Right cardiac atrium (tissue), 5 donors: ENCODE measurements at places on chromosomes 3 and 15.
A peak's percentile ranks its signal among the peaks of the same experiment; 100 is the strongest.

- no peak for DNase-seq
Measured at GRCh38 chr3:187810021-187810446, 64.8 kb upstream of the BCL6 start.

- no peak for DNase-seq
Measured at GRCh38 chr3:78494851-78495250, 1272.9 kb downstream of the ROBO1 start.

- no peak for DNase-seq
Measured at GRCh38 chr3:193665370-193665989, 72.5 kb downstream of the OPA1 start.

DNA sequence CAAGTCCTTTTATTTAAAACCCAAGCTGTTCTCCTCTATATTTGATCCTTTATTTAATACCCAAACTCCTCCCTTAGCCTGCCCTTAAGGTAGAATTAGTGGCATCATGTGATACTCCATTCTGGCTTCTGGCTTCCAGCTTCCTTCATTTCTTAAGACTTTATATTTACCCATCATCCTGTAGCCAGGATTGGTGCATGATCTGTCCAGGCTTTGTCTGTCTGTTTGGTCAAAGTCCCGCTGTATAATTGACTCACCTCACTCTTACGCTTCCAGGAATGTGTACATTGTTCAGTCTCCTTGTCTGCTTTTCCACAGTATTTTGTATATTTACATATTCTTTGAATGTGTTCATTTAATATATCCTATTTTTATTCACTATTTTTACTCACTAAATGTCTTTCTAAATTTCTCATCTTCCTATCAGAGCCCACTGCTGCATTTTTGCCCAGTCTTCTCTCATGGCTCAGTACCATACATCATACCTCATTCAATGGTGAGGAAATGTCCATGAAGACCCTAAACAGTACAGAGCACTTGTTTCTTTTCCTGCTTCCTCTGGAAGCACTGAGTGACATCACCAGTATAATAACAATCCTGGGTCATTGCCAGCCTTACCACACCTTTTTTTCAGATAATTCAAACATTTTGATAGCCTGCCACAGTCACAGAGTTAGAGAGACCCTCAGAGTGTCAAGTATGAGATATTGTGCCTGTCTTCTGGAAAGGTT is 31.5 kb downstream of the TMEM108 start:
- DNase-seq = no peak

- no peak for DNase-seq
Measured at GRCh38 chr3:101084404-101084803, 91.2 kb upstream of the ABI3BP start.

DNA sequence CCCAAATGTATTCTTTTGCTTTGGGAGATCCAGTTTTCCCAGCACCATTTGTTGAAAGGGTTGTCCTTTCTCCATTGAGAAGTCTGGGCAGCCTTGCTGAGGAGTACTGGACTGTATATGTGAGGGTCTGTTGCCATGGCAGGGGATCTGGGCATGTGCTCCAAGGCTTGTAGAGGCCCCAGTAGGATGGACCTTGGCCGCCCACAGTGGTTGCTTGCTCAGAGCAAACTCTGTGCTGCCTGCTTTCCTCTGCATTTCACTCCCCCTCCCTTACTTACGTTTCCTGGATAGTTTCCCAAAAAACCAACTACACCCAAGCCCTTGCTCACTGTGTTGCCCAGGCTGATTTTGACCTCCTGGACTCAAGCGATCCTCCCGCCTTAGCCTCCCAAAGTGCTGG is 97.2 kb upstream of the PRR23E start:
- DNase-seq = no peak

GRCh38 chr15:38024293-38025091 is 90.1 kb downstream of the TMCO5A start:
- no peak for DNase-seq

DNA sequence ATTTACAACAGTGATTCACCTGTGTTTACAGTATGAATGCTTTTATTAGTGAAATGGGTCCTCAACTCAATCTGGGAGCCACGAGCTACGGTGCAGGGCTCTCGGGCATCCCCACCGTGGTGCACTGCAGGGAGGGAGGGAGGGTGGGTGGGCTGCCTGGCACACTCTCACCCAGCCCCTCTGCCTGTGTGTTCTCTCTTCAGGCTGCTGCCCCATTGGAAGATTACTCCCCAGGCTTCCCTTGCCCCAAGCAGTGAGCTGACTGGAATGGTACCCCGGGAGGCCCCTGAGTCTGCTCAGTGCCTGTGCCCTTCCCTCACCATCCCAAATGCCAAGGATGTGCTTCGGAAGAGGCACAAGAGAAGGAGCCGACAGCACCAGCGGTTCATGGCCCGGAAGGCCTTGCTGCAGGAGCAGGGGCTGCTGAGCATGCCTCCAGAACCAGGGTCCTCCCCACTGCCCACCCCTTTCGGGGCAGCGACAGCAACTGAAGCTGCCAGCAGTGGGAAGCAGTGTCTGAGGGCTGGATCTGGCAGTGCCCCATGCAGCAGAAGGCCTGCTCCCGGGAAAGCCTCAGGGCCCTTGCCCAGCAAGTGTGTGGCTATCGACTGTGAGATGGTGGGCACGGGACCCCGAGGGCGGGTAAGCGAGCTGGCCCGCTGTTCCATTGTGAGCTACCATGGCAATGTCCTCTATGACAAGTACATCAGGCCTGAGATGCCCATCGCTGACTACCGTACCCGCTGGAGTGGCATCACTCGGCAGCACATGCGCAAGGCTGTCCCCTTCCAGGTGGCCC is 5.0 kb downstream of the AEN start:
- DNase-seq = no peak

DNA sequence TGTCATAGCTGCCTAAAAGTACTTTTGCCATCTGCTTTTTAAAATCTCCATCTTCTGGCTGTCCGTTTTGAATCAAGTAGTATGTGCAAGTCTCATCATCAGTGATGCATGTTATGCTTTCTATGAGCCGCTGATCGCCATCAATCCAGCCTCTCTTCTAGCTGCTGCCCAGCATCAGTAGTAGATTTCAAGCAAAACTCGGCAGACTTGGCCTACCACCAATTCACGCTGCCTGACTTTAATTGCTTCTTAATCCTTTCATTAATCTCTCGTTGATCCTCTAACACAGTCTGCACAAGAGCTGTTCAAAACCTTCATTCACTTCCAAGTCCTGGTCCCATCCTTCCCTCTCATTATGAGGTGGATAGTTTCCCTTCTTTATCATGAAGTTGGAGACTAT is 104.9 kb downstream of the NSUN3 start:
- DNase-seq = no peak

DNA sequence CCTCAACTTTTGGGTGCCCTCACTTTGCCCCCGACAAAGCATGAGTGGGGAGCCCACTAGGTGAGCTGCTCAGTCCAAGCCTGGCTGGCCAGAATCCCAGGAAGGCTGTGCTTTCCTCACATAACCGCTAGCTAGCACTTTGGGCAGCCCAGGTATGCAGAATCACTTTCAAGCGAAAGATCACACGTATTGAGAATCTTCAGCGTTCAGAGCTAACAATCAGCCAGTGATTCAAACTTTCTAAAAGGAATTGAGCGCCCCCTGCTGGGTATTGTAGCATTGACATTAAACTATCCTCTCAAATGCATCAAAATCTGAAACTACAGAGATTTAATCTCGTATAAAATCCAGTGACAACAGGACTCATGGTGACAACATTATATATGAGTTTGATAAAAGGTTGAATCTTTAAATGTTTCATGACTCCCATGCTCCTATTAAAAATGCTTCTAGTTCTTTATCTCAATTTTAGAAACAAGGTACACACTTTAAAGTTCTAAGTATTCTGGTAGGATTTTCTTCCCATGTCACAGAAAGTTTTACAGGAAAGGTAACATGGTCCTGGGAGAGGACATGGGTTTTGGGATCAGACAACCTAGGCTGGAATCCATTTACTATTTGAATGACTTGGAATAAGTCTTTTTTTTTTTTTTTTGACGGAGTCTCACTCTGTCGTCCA is 11.8 kb downstream of the ANAPC13 start:
- DNase-seq = peak; percentile 83

GRCh38 chr3:87186608-87187159 is 40.4 kb upstream of the CHMP2B start:
- no peak for DNase-seq

- no peak for DNase-seq
Measured at GRCh38 chr3:123853686-123854372, 30.3 kb downstream of the MYLK start.

GRCh38 chr3:54900838-54901591 is 26.8 kb downstream of the LRTM1 start:
- DNase-seq = no peak

- no peak for DNase-seq
Measured at GRCh38 chr3:50157827-50158529, 2.9 kb downstream of the SEMA3F start.

DNA sequence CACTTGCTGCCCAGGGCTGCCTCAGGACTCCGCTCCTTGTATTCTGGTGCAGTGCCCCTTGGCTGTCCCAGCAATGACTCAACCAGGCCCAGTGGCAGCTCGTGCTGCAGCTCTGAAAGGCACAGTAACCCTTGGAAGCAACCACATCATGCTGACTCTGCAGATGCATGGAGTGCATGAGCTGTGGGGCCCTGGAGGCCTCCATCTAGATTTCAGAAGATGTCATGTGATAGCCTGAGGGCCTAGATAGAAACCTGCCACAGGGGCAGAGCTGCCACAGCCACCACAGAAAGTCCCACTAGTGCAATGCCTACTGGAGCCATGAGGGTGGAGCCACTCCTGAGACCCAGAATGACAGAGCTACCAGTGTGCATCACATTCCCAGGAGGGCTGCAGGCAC is 117.1 kb upstream of the SMAD3 start:
- DNase-seq = no peak

DNA sequence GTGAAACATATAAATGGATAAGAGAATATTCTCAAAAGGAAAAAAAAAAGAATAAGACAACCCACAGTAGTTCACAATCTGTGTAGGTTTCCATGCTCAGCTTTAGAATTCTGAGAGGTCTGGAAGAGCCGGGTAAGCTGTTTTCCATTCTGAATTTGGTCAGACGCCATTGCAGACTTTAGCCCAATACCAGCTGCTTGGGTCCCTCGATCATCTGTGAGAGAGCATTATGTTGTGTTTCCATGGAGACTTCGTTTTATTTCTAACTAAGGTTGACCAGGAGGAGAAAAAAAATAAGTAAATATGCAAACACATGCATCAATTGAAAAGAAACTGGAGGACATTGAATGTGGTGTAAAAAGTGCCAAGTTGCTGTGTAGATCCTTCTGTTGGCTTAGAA is 25.5 kb downstream of the KCNAB1 start:
- no peak for DNase-seq

DNA sequence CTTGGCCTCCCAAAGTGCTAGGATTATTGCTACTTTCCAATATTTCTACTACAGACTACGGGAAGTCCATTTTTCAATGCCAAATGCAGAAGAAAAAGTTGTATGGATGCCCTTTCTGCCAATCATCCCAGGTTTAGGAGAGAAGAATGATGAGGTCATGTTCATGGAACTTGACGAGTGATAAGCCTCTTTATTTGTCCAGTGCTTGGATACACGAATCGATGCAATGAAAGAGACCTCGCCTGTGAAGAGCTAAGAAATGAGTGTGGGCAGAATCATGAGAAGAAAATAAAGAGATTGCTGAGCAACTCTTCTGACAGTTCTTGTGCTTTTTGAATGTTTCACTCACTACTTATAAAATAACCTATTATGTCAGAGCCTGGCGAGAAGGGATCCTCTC is 996 bp upstream of the SLC28A1 start:
- DNase-seq = no peak

GRCh38 chr3:41697702-41698101 is 264.2 kb downstream of the ULK4 start:
- DNase-seq = no peak

- DNase-seq = no peak
Measured at GRCh38 chr3:55164876-55165275, 237.0 kb upstream of the LRTM1 start.

DNA sequence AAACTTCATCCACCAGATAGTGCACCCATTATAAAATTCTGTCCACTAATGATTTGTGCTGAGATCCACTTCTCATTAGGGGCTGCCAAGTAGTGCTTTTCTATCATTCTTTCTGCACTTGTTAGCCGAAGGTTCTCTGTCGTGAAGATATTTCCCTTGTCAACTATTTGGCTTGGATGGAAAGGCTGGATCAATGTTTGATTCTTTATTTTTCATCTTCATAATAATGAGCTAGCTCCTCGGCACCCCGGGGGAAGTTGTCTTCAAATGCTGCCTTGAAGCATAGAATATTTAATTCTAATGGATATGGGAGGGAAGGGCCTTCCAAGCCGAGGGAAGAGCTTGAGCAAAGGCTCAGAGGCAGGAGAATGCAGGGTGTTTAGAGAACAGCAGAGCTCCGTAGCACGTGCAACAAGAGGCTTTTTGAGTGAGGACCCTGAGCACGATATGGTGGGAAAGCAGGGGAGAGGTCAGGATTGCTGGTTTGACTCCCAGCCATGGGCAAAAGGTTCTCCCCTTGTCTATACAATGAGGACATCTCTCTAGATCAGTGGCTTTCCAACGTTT is 16.3 kb upstream of the MUC20 start:
- no peak for DNase-seq

- no peak for DNase-seq
Measured at GRCh38 chr15:38874464-38874863, 309.9 kb upstream of the RASGRP1 start.

DNA sequence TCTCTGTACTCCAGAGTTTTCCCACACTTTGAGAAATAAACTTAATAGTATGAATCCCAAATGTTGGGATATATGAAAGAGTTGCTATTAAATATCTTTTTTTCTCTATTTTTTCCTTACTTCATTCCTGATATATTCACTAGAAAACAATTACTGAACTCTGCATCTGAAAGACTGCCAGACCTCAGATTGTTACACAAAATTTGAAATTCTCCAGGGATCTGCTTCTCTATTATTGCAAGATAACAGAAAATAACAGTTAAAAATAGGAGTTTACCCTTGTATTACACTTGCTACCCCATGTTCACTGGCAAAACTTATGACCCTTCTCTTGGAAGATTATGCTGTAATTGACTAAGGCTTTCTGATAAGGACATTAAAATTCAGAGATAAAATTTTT is 11.7 kb upstream of the P3H2 start:
- DNase-seq = no peak

DNA sequence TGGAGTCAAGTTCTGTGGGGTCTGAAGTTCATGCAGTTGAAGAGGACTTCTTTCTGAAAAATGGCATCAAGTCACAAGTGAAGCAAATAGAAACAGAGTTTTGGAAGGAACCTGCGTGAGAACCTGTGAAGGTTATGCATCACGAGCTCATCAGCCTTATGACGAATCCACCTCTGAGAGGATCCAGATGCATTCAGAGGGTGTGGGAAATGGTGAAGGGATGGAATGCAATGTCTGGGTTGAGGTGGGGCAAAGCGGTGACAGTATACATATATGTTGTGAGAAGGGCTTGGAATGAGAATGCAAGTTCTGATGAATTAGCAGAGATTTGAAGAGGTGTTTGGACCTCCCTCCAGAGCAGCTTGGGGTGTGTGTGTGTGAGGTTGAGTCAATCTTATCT is 382.1 kb upstream of the TBL1XR1 start:
- DNase-seq = no peak

DNA sequence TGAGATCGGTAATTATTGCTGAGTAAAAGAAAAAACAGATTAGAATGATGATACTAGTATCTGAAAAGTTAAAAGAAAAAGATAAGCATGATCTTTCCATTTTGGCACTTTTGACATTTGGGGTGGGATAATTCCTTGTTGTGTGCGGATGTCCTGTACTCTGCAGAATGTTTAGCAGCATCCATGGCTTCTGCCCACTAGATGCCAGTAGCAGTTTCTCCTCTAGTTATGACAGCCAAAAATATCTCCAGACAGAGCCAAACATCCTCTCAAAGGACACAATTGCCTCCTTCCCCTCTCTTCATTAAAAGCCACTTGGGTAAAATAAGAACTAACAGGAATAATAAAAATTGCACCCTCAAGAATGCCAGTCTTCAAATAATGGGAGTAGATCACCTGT is 468.8 kb upstream of the GRM7 start:
- no peak for DNase-seq
